ENCODE measurements at places on chromosomes 1 and 21.

- peak; percentile 34 for DNase-seq
Observed at GRCh38 chr1:168136709-168137514, at the start of gene GPR161. GPR161 (minus strand) TSS chr1:168136930; CDS start chr1:168104850, 32,080 bp downstream.

GRCh38 chr21:36893581-36893980 is 72.9 kb downstream of the HLCS start:
- DNase-seq: no peak

- DNase-seq: no peak
Observed at GRCh38 chr21:43637530-43638158, 21.6 kb downstream of the HSF2BP start.

GRCh38 chr1:16156848-16157495 is 1.1 kb upstream of the EPHA2 start:
- no peak for DNase-seq

DNA sequence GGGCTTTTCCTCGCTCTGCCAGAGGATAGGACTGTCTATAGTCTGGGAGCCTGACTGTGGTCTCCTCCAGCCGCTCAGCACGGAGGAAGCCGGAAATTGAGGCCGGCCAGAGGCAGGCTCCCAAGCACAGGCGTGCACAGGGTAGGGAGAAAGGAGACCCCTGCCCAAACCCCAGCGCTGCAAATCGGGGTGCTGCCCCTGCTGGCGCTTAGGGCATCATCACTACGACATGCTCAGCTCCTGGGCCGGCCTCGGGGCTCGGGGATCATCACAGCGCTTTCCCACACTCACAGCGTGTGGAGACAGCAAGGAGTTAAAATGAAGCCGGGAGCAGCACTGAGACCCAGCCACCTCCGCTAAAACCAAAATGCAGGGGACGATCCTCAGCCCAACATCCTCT is 62.8 kb upstream of the ARHGEF16 start:
- DNase-seq: no peak

- DNase-seq: no peak
Observed at GRCh38 chr21:36702622-36702968, 3.7 kb downstream of the SIM2 start.

- no peak for DNase-seq
Observed at GRCh38 chr21:31367801-31368200, 23.7 kb upstream of the TIAM1 start.

- DNase-seq: no peak
Observed at GRCh38 chr1:53946252-53947171, at the start of gene LRRC42. LRRC42 (plus strand) TSS chr1:53946350; CDS start chr1:53952000, 5,650 bp downstream.
